ENCODE measurements at places on chromosomes 1 and 21. TPM values are rescaled to one million over a fixed set of nuclear protein-coding genes. Genes with fewer than 3 reads are reported as not detected.

The TNFAIP8L2 gene
- total RNA-seq = 4.6 TPM

The KIAA1614 gene
- 19.1 TPM for total RNA-seq

The FBXO2 gene
- 12.0 TPM for total RNA-seq

The GUK1 gene
- total RNA-seq = 354 TPM

The CR1L gene
- total RNA-seq = not detected

The AADACL4 gene
- total RNA-seq = not detected

The FAM78B gene
- 1.2 TPM for total RNA-seq

Measured in esophagus muscularis mucosa (tissue), 4 donors.